ENCODE measurements at places on chromosomes 3 and 15. TPM values are rescaled to one million over a fixed set of nuclear protein-coding genes. Genes with fewer than 3 reads are reported as not detected.
A peak's percentile ranks its signal among the peaks of the same experiment; 100 is the strongest.

DNA sequence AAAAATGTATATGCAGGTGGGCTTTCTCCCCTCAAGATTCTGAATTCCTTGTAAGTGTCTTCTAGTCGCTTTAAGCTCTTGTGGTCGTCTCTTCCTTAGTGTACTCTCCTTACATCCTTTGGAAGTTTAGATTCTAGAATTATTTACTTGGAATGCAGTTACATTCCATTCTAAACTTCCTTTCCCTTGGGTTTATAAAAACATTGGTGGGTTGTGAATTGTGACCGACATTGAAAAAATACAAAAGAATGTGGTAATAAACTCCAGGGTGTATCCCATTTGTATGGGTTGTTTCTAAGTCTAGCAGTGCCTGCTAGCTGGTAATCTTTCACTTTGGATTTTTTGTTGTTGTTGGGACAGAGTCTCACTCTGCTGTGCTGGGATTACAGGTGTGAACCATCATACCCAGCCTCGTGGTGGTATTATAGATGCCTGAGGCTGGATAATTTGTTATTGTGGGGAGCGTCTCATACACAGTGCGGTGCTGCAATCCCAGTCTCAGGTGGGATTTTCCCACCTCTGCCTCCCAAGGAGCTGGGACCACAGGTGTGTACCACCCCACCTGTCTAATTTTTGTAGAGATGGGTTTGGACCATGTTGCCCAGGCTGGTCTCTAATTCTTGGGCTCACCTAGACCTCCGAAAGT is 9.1 kb downstream of the CHD2 start:
- no peak for ATAC-seq

GRCh38 chr3:170572665-170573253 is 13.1 kb downstream of the SLC7A14 start:
- peak; percentile 98 for ATAC-seq

GRCh38 chr15:22968366-22968765 is 11.8 kb downstream of the CYFIP1 start:
- peak; percentile 45 for ATAC-seq

- ATAC-seq, result peak; percentile 41
Observed at GRCh38 chr15:67822537-67823313, 2.6 kb upstream of the SKOR1 start.

IL16 gene
- 58.0 TPM for total RNA-seq

IFT57 gene
- total RNA-seq, result 21.5 TPM

DNA sequence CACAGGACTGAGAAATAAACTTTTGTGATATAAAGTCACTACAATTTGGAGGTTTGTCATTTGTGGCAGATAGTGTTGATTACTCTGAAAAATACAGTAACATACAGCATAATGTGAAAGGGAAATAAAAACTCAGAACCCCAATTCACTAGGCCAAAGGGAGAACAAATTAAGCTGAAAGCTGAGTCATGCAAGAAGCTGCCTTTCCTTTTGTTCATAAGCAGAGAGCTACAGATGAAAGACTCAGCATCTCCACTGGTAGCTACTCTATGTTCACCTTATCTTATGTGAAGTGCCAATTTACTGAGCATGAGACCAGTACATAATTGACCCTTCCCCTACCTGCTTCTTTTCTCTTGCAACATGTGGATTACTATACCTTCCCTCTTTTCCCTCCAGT is 19.3 kb upstream of the SLTM start:
- ATAC-seq, result no peak

DNA sequence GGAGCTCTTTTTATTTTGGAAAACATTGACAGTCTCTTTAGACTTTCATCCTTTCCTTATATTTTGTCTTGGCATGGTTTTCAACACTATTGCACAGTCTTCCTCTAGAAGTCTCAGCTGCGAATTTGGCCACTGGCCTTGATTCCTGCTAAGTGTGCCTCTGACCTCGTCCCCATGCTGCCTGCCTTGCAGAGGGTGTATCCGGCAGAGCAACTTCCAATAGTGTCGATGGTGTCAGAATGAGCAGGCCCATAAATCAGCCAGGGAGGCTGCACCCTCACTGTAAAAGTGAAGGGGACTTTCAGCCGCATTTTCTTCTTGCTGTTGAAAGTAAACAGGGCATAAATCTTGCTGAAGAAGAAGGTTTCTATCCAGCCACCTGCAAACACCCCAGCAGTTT is 336.7 kb upstream of the TRIM42 start:
- no peak for ATAC-seq

DNA sequence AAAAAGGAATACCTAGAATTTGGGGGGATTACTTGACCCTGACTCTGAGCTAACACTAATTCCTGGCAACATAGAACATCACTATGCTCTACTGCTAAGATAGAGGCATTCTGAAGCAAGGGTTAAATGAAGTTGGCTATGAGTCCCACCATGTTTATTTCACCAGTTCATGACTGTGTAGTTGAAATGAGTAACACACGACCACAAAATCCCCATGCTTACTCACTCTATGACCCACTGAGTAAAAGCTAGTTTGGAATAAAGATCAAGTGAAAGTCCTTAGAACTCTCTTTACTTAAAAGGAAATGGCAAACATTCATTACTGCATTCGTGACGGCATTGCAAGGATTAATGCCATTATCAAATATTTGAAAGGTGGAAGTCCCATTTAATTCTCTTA is 47.4 kb downstream of the MRPL46 start:
- ATAC-seq, result peak; percentile 98

DNA sequence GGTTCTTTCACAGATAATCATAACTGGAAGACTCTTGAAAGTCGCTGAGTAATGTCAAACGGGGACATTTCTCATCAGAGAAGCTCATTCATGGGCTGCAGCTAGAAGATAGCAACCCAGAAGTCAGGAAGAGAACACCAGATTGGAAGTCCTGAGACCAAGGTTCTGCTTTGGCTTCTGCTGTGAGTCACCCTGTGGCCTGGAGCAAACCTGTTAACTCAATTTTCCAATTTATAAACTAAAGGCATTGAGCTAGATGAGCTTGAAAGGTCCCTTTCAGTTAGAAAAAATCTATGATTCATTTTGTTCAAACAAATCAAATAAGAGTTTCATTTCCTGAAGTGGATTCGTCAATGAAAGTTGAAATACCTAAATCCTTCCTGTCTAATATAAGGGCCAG is 402.2 kb downstream of the EPHB1 start:
- ATAC-seq, result peak; percentile 58

GRCh38 chr15:50144341-50145120 is 25.5 kb upstream of the ATP8B4 start:
- peak; percentile 28 for ATAC-seq

- ATAC-seq, result no peak
Observed at GRCh38 chr3:76131396-76132153, 346.2 kb upstream of the ZNF717 start.

UNC13C gene
- not detected for total RNA-seq

- no peak for ATAC-seq
Observed at GRCh38 chr3:140731440-140732119, 53.7 kb downstream of the TRIM42 start.

SMCO1 gene
- not detected for total RNA-seq

DNA sequence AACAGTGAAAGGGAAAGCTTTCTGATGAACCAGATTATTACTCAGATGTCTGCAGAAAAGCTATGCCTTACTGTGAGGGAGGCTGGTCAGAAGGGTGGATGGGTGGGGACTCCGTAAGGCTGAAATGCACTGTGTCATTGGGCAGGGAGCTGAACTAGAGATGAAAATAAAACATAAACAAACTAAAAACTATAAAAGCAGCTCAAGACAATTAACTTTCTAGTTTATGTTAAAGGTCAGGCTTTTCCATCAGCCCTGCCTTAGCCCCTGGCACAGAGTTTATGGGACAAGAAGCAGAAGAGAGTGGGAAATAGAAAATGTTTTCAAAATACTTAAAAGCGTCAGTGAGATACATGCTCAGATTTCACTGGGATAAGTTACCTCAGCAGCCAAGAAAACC is 310.0 kb upstream of the UBE2E2 start:
- no peak for ATAC-seq

CPEB1 gene
- not detected for total RNA-seq

- peak; percentile 83 for ATAC-seq
Observed at GRCh38 chr3:101069901-101070798, 76.9 kb upstream of the ABI3BP start.

- ATAC-seq, result no peak
Observed at GRCh38 chr15:39874890-39875549, 45.0 kb downstream of the GPR176 start.

GREM1 gene
- not detected for total RNA-seq

- ATAC-seq, result no peak
Observed at GRCh38 chr3:58696093-58696492, 29.5 kb upstream of the FAM3D start.

GRCh38 chr3:178297199-178297598 is 239.0 kb upstream of the KCNMB2 start:
- ATAC-seq, result no peak

GRCh38 chr3:26018889-26019288 is 229.0 kb downstream of the OXSM start:
- ATAC-seq, result no peak

DNA sequence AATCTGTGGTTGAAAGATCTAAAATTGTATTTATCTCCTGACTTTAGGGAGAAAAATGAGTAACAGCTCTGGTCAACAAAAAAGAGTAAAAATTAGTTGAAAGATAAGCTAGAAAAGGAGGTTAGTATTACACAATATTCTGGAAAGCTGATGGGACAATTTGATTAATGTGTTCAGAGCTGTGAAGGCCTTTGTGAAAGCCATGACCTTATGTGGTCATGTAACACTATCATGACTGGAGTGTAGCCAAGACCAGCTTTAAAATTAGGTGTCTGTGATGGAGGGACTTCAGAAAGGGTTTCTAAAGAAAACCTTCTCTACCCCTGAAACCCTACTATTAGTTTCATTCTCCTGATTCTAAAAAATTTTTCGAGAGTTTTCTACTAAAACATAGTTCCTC is 127.2 kb downstream of the NFKBIZ start:
- ATAC-seq, result no peak

DNA sequence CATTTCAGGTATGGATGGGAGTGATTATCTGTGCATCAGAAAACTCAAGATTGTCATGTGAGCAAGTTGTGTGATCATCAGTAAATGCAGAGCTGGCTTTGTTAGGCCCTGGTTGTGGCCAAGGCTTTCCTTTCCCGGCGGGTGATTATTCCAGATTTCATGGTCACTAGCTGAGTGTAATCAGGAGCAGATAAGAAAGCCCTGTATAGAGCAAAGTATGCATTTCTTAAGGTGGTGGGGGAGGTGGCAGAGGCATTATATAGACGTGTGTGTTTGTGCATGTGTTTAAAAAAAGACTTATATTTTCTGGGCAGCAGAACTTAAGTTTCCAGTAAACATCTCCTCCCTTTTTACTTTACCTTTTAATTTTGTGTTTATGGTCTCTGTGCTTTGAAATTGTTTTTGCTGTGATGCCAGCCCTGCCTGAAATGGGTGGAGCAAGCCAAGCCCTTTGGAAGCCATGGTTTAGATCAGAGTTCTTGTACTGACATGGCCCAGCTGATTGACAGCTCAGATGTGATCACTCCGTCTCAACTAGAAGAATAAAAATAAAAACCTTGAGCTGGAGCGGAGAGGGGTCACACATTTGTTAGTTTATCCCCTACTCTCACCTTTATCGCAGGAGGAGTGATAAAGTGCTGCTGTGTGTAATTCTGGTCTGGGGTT is 22.2 kb downstream of the SMAD3 start:
- no peak for ATAC-seq

- ATAC-seq, result no peak
Observed at GRCh38 chr3:135383301-135383700, 582.2 kb upstream of the PPP2R3A start.

CCR8 gene
- 0.87 TPM for total RNA-seq

DNA sequence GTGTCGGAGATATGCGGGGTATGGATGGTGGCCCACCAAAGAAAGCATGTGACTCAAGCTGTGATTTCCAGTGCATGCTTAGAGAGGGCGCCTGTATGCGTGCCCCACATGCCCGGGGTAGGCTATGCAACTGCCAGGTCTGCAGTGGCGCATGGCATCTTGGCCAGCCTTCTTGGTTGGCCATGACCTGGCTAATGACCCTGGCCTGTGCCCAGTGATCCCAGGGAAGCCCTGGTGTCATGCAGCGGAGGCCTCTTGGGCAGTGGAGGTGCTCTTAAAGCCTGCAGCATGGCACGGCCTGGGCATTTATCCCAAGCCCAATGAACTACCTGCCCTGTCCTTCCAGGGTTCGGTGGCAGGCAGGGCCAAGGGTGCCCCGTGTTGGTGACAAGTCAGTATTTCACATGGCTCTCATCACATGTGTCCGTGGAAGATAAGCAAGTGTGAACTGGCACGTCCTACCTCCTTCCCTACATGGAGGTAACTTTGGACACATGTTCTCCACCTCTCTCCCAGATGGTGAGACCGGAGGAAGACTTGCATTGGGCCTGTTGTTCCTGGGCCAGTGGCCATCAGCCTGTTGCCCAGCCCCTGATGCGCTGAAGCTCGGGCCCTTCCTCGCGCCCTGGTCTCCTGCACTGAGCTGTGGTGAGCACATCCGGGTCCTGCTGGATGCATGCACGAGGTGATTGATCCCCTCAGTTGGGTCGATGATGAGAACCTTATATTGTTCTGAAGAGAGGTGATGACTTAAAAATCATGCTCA is 192.0 kb downstream of the UBE3A start:
- no peak for ATAC-seq

- ATAC-seq, result no peak
Observed at GRCh38 chr3:45682311-45682710, 6.9 kb upstream of the SACM1L start.

DNA sequence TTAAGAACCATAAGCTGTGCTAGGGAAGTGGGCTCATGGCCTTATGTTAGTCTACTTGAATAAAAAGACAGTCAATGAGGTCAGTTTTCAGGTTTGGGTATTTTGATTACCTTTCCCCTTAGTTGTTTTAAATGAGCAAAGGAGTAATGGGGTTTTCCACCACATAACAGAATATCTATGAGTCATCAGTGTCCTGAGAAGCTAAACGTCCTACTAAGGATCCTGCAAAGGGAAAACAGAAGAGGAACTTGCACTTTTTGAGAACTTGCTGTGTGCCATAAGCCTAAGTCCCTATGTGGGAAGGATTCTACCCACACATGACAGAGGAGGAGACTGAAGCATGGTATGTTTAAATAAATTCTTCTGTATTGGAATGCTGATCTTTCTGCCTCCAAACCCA is 292.8 kb upstream of the TMC3 start:
- ATAC-seq, result no peak

- ATAC-seq, result no peak
Observed at GRCh38 chr15:64305261-64305660, 50.7 kb downstream of the CSNK1G1 start.

GOLGA8K gene
- total RNA-seq, result not detected

DNA sequence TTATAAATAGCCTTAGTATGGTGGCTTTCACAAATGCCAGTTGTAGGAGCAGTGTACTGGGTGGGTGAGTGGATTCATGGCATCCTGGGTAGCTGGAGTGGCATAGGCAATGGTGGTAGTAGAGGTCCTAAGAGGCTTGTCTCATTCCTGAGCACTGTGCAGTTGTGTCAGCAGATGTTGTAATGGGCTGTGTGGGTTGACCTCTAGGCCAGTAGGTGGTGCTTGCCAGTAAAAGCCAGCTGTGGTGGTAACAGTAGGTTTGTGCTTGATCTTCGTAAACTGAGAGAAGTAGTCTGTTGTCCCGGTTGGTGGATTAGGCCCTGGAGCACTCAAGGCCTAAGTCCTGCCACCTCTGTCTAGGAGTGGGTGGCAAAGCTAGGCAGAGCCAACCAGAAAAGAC is 149.7 kb upstream of the SUCLG2 start:
- no peak for ATAC-seq

KLHL40 gene
- not detected for total RNA-seq

PROS1 gene
- 2.8 TPM for total RNA-seq

Data from activated T-helper 17 cell treated with anti-CD3 and anti-CD28 coated beads, Interleukin-2, amount 50 U/mL, for 72 hours (primary cell).